ENCODE measurements at places on chromosomes 1 and 21. TPM values are rescaled to one million over a fixed set of nuclear protein-coding genes. Genes with fewer than 3 reads are reported as not detected.
A peak's percentile ranks its signal among the peaks of the same experiment; 100 is the strongest.

GRCh38 chr1:114554577-114554976, 26.8 kb downstream of the BCAS2 start:
- DNase-seq, result no peak

OR2L3 gene
- total RNA-seq, result not detected

- no peak for DNase-seq
Observed at GRCh38 chr1:229094476-229095311, 176.2 kb upstream of the RAB4A start.

GRCh38 chr1:109931189-109931731, 20.6 kb downstream of the CSF1 start:
- peak; percentile 96 for DNase-seq

- DNase-seq, result no peak
Observed at GRCh38 chr1:225828706-225829345, 18.9 kb downstream of the EPHX1 start.

DNA sequence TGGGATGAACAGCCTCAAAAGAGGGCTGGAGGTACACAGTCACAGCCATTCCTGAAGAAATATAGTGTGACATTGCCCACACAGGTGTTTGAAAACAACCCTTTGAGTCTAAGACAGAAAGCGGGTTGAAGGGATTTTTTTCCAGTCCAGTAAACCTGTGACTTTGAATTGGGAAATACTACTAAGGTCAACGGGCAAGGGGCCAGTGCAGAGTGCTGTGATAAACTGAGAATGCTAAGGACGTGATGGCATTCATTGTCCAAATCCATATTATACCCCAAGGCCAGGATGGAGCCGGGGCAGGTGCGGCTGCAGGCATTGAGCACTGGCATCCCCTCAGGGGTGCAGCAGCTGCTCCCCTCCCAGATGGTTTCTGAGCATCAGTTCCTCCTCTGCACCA, 36.6 kb downstream of the KIAA0040 start:
- no peak for DNase-seq

SPRR2E gene
- not detected for total RNA-seq

CORT gene
- total RNA-seq, result not detected

RHOC gene
- total RNA-seq, result 207 TPM

DNA sequence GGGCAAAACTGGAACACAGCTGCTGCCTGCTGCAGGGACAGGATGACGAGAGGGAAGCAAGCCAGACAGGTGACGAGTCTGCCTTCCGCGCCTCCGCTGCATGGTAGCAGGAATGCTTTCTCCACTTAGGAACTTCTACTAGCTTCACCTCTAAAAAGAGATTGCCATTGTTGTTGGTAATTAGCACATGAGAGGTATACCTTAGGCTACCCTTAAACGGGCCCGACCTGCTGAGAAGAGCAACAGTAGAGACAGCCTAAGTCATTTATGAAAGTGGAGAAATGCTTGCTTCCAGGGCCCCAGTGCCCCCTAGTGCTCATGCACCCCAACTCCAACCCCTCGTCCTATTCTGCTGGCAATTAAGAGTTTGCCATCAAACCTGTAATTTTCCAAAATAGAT, 96.9 kb upstream of the AKT3 start:
- DNase-seq, result peak; percentile 52

DNA sequence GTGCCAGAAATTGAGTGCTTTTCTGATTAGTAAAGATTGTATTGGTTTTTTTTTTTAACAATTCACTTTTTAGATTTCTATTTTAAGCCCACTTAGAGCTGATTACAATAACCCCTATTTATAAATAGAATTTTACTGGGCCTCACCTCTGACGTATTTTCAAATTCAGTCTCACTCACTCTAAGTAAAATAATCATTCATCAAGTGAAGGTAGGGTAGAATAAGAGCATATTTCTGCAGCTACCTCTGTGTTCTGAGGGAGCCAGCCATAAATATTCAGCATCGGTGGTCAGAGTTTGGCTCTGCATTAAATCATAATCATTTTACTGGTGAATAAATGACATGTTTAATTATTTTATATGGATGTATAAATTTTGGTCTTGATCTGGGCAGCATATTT, 95.8 kb upstream of the UBE2U start:
- no peak for DNase-seq

NUF2 gene
- total RNA-seq, result 0.74 TPM

PADI2 gene
- 0.17 TPM for total RNA-seq

MYOM3 gene
- total RNA-seq, result 202 TPM

GRCh38 chr21:31394309-31394708, 50.2 kb upstream of the TIAM1 start:
- DNase-seq, result no peak

RXFP4 gene
- total RNA-seq, result not detected

- no peak for DNase-seq
Observed at GRCh38 chr1:170114906-170115305, 30.9 kb upstream of the NTMT2 start.

- peak; percentile 24 for DNase-seq
Observed at GRCh38 chr1:165355977-165356811, at the start of gene LMX1A. TSS of gene LMX1A (minus strand) at chr1:165356715. CDS start at chr1:165355559, 1,156 bp downstream.

USH2A gene
- 3.5 TPM for total RNA-seq

CYP4A11 gene
- total RNA-seq, result not detected

- no peak for DNase-seq
Observed at GRCh38 chr1:201015551-201016091, 7.9 kb downstream of the KIF21B start.

KPRP gene
- total RNA-seq, result not detected

GRCh38 chr1:48610628-48611542, 138.9 kb upstream of the SPATA6 start:
- peak; percentile 73 for DNase-seq

CR1L gene
- not detected for total RNA-seq

- DNase-seq, result no peak
Observed at GRCh38 chr1:971751-972506, 5.6 kb downstream of the PLEKHN1 start.

DNA sequence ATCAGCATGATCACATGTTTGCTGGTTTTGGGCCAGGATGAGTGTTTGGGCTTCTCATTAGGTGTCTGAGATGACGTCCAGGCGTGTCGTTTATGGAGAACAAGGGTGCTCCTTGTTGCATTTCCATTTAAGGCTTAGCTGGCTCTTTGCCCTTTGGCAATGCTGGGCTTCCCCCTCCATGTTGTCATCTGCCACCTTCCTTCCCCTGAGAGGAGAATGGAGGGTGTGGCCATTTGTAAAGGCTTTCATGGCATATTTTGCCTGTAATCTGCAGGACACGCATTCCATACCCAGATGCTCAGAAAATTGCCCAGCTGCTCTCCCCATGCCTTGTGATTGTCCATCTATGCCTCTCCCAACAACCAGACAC, 27.7 kb downstream of the PKP1 start:
- peak; percentile 58 for DNase-seq

GRCh38 chr1:102550729-102551384, 554.1 kb upstream of the OLFM3 start:
- no peak for DNase-seq

DNA sequence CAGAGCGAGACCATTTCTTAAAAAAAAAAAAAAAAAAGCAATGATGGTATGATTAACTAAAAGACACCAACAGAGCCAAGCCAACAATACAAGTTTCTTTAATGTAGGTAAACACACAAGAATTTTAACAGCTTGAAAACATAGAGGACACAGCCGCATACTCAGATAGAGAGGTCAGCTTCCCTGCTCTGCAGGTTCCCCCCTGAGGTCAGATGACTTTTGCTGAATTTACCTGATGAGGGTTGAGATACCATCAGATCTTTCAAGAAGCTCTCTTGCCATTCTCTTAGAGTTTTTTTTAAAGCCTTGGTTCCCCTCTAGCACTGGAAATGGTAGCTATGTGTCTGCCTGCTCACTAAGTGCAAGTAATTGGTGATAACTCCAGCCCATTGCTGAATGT, 31.1 kb downstream of the BCAS2 start:
- DNase-seq, result no peak

GLIS1 gene
- 0.20 TPM for total RNA-seq

- no peak for DNase-seq
Observed at GRCh38 chr1:201617157-201617556, 78.2 kb downstream of the NAV1 start.

DNA sequence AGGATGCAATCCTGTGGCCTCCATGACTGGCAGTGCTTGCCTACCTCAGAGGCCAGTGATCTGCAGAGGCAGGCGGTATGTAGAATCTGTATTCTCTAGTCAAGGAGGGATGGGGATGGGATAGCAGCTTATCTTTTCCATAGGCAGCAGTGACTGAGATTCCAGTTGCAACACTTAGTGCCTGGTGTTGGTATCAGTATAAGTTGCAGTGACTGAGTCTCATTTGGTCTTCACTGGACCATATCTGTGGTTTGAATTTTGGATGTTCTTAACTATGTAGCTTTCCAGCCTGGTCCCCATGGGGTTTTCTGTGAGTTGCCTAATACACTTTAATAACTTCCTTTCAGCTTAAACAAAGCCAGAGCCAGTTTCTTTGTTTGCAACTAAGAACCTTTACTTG, 16.5 kb downstream of the DYRK1A start:
- no peak for DNase-seq

GRCh38 chr1:178594133-178594532, 81.2 kb downstream of the TEX35 start:
- no peak for DNase-seq

DNA sequence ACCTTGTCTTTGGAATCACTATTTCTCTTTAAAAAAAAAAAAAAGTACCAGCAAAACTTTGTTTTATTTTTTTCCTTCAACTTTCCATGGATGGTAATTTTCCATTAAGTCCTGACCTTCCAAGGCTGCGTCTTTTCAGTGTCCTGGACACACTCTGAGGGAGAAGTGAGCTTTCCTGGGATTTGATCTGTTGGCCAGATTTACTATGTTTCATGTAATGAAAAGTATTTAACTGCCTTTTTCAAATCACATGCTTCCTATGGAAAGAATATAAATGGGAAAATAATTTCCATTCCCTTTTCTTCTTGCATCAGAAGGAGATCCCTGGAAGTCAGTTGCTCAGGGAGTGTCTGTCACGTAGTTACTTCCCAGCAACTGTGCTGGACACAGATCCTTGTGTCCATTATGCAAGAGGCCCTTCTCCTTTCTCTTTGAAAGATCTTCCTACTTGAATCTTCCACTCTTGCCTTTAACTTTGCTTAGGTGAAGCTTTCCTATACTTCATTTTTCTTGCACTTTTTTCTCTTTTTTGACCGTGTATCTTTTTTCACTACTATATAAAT, 59.3 kb downstream of the CENPF start:
- DNase-seq, result no peak

OPRD1 gene
- not detected for total RNA-seq

RAVER2 gene
- 17.6 TPM for total RNA-seq

DNA sequence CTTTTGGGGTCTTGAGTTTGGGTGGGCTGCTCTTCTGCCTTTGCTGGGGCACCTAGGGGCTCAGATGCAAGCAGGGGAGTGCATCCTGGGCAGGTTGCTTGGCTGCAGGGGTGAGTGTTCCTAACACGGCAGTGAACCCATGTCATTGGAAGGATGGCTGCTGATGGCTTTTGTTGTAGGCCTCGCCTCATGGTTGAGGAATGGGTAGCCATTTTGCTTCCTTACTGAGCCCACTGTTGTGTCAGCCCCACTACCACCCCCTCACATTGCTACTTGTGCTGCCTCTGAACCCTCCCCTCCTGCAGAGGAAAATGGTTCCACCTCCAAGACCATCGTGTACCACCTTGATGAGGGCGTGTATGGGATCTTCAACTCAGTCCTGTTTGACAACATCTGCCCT, 16.8 kb downstream of the AZIN2 start:
- no peak for DNase-seq

- DNase-seq, result no peak
Observed at GRCh38 chr1:216617081-216617875, 106.0 kb downstream of the ESRRG start.

DNAJC6 gene
- total RNA-seq, result 25.7 TPM

DNA sequence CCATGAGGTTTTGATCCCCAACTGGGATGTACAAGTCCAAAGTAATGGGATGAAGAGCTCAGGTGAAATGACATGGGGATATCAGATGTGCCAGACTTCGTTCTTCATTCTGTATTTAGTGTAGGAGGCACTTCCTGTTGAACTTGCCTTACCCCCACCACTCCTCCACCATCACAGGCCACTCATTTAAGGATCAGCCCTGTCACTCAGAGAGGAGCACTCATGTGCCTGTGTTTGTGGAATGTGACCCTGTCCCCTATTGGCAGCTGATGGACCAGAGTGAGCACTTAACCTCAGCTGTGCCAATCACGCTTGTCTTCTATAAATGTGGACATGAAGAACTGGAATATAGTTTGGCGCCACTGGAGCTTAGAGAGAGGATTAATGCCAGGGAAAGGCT, 91.4 kb upstream of the CTTNBP2NL start:
- no peak for DNase-seq

KCNJ9 gene
- total RNA-seq, result not detected

DNA sequence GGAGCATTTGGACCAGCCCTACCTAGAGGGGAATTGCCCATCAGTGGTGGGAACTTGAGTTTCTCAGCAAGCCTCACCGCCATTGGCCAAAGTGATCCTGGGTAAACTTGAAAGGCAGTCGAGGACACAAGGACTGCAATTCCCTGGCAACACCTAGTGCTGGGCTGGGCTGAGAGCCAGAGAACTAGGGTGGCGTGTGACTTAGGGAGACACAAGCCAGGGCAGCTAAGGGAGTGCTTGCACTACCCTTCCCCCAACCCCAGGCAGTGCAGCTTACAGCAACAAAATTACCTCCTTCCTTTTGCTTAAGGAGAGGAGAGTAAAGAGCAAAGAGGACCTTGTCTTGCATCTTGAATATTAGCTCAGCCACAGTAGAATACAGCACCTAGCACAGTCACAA, 176.9 kb upstream of the PRMT6 start:
- peak; percentile 61 for DNase-seq

BCAN gene
- total RNA-seq, result 0.29 TPM

LEMD1 gene
- not detected for total RNA-seq

DNA sequence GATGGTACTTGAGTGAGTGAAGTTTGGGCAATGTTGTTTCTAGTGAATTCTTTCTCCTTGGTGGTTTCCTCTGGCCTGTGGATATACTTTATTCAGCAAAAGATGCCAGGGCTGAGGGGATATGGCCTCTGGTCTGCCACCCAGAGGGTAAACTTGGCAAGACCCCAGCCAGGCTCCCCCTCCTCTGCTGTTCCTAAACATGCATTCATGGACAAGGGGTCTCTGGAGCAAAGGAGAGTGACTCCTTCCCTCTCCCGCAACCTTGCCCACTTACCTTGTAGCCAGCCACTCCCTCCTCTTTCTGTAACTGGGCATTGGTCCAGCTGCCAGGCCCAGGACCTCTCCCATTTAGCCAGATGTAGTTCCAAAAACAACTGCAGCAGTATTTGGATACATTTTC, 43.8 kb downstream of the RUNX3 start:
- no peak for DNase-seq

- DNase-seq, result no peak
Observed at GRCh38 chr1:204902671-204903070, 32.0 kb downstream of the NFASC start.

DNA sequence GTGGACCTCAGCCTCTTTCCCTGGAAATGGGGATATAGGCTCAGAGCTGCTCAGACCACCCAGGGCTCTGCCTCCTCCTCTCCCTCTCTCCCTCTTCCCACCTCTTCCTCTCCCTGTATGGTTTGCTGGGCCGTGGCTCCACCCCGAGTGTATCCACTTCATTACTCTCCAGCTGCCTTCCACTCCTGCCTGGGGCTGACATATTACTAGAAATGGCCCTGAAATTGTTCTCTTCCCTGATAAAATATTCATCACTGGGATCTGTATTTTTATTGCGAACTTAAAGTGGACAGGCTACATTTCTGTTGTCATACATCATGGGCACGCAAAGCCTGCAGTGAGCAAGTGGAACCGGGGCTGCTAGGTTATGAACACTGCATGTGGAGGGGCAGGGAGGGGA, 225.0 kb downstream of the HHAT start:
- no peak for DNase-seq

Data from right cardiac atrium (tissue), 5 donors.